ENCODE measurements at places on chromosomes 4 and X.

GRCh38 chr4:13558881-13559280 is 14.6 kb upstream of the NKX3-2 start:
- no peaks in the 10 kb centered on the region for H3K4me1 ChIP-seq
- no peak overlapping the region for H3K4me3 ChIP-seq
- no peaks in the 10 kb centered on the region for H3K36me3 ChIP-seq
- no peak for DNase-seq
- no peak overlapping the region for H3K27ac ChIP-seq
- peaks cover 5% of the 10 kb centered on the region for H3K27me3 ChIP-seq

DNA sequence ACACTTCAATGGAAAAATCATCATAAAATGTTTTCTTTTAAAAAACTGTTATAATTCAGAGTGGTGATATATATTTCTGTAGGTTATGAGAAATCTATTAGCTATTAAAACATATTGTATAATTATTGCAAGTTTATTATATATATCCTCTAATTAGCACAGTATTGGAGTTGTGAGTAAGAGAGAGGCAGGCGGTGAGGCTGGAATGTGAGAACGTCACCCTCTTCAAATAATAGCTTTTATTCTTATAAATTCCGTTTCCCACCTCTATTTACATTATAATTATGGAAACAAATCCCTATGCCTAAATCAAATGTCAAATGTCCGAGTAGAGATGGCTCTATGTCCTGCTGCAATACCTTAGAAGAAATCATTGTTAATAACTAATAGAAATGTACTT is 292.9 kb downstream of the ADGRL3 start:
- H3K27me3 ChIP-seq = no peaks in the 10 kb centered on the region
- H3K4me1 ChIP-seq = no peaks in the 10 kb centered on the region
- no peak overlapping the region for H3K4me3 ChIP-seq
- no peak for DNase-seq
- H3K27ac ChIP-seq = no peak overlapping the region

DNA sequence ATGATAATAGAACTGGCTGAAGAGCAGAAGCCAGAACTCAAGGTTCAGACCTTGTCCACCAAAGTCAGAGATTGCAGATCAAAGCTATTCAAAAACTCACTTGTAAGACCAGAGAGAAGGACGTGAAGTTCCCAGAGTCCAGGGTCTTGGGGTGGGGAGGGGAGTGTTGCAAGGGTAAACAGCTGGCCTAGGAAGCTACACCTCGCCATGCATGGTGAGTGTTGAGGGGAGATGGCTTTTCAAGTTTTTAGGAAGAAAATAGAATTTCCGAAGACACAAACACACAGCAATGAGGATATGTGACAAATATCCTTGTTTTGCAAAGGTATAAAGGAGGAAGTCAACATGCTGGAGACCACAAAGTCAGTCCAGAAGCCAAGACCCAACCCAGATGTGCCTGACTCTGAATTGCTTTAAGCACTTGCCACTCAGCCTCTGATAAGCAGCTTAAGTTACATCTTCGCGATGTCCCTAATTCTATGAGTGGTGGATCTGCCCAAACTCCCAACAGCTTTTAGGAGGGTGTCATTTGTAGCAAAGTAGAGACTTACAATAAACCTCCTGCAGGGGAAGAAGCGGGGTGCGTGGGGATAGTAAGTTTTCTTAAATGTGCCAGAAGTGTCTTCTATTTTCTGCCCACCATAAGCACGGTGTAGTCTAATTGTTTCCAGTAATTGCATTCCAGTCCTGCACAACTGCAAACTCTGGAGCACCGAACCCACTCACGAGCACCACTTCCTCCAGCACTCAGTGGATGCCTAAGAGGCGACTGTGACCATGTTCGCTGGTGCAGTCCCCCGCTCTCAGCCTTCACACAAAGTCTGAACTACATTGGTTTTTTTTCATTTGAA is 26.5 kb downstream of the HAND2 start:
- H3K27me3 ChIP-seq = peaks cover 75% of the 10 kb centered on the region
- no peak overlapping the region for H3K27ac ChIP-seq
- no peak overlapping the region for H3K4me3 ChIP-seq
- peaks cover 8% of the 10 kb centered on the region for H3K36me3 ChIP-seq
- DNase-seq = no peak

DNA sequence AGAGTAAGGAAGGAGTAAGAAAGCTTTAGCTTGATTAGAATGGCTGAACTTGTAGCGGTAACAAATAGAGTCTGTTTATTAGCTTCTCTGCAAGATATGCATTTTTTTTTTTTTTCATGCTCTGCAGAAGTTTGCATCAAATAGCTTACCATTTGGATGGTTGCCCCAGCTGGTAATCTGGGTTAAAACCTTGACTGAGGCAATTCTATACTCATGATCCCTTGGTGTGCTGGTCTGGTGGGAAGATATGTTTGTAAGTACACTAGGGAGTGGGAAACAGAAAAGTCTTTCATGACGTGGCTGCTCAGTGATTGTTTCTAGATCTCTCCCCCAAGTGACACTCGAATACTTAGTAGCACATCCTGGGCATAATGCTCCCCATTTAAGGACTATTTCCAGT is 32.1 kb downstream of the SEPTIN11 start:
- no peaks in the 10 kb centered on the region for H3K36me3 ChIP-seq
- H3K4me1 ChIP-seq = peaks cover 6% of the 10 kb centered on the region
- H3K4me3 ChIP-seq = no peak overlapping the region

- H3K27me3 ChIP-seq = no peaks in the 10 kb centered on the region
- H3K27ac ChIP-seq = no peak overlapping the region
- DNase-seq = no peak
Observed at GRCh38 chr4:180285796-180286195, 1957.4 kb upstream of the TENM3 start.

All from activated B cell treated with CpG ODN at 0.5 μM for 24 hours (primary cell).